ENCODE measurements at places on chromosomes 6 and 20. TPM values are rescaled to one million over a fixed set of nuclear protein-coding genes. Genes with fewer than 3 reads are reported as not detected.

Gene SH3BGRL2
- total RNA-seq: 0.41 TPM

Gene FERMT1
- total RNA-seq: not detected

Gene PET117
- 15.0 TPM for total RNA-seq

Gene MRAP2
- total RNA-seq: not detected

Gene MAFB
- total RNA-seq: 2.2 TPM

Gene ORC3
- 30.4 TPM for total RNA-seq

Gene PNLDC1
- 0.47 TPM for total RNA-seq

Gene PPP1R3D
- 15.0 TPM for total RNA-seq

Gene SLC22A2
- not detected for total RNA-seq

Gene PARD6B
- 10.9 TPM for total RNA-seq

Gene SLC22A23
- 7.9 TPM for total RNA-seq

Gene DOK5
- total RNA-seq: not detected

Gene TFB1M
- total RNA-seq: 45.7 TPM

Gene BFSP1
- total RNA-seq: 0.94 TPM

Gene LY6G6D
- total RNA-seq: not detected

Gene AHI1
- 12.2 TPM for total RNA-seq

Gene DEF6
- total RNA-seq: 231 TPM

Gene DEFB124
- not detected for total RNA-seq

Gene CGA
- total RNA-seq: not detected

Gene RAET1G
- not detected for total RNA-seq

Gene RTF2
- total RNA-seq: 66.0 TPM

Gene PPT2
- total RNA-seq: 12.7 TPM

Gene LPA
- not detected for total RNA-seq

Gene OR2J3
- not detected for total RNA-seq

Gene LAMA2
- total RNA-seq: 0.44 TPM

Gene SASH1
- 0.26 TPM for total RNA-seq

Gene LYRM2
- 36.7 TPM for total RNA-seq

Gene GHRH
- total RNA-seq: not detected

Gene TPBG
- 1.00 TPM for total RNA-seq

Gene SNAI1
- 0.19 TPM for total RNA-seq

Gene CLPSL2
- total RNA-seq: not detected
